ENCODE measurements at places on chromosomes 2 and 18.

DNA sequence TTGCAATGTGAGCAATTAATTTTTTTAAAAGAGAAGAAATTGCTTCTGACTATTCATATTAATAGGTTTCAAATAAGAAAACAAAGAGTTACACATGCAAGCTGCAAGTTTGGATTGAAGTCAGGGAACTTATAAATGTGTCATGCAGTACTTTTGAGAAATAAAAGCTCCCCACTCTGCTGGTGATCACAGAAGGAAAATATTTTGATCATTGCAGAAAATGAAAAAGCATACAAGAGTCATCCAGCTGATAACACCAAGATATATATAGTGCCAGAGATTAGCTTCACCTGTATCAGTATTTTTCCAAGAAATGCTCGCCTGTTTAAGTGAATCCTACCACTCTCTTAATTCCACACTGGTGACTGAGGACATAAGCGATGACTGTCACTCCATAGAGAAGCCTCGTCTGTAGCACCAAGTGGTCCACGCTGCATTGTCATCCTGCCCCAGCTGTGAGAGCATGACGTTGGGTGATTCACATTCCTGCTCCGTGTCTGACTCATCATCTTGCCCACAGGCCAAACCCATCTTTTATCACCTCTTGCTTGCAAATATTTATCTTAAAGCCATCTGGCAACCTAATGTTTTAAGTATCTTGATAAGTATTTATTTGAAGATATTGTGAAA, 178.0 kb downstream of the ASXL3 start:
- DNase-seq = peak; percentile 67

- no peak for DNase-seq
Observed at GRCh38 chr2:128720080-128721022, 401.7 kb upstream of the HS6ST1 start.

DNA sequence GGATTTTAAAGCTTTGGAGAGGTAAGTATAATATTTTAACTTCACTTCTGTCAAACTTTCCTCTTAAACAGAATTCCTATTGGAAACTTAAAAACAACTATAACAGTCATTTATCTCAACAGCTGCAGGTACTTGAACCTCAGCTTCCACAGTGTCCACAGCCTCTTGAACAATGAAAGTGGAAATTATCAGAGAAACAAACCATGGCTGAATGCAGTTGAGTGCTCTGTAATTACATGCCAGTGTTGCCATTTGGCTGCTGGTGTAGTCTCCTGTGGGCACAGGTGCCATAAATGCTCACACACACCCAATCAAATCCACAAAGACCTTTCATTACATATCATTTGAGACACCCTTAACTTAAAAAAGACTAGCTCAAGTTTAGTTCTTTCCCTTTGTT, 125.1 kb downstream of the CPS1 start:
- no peak for DNase-seq

DNA sequence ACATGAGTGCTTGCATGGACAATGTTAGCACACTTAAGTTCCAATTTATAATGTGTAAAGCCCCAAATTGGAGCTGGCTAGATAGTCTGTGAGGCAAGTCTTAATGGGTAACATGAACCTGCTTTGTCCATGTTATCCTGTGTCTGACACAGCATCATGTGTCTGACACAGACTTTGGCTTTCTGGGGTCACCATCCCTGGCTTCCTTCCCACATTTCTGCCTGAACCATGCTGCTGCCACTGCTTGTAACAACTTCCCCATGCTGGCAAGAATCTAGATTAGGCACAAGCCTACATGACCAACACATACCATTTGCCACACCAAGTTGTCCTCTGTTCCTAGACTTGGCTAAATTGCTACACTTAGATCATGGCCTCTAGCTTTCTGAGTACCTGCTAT, 49.8 kb upstream of the ZBTB7C start:
- DNase-seq = peak; percentile 41

GRCh38 chr2:241508240-241509154, at the start of gene STK25:
Gene STK25 (minus strand): TSS chr2:241508584. CDS start chr2:241508035, 549 bp downstream.
- peak; percentile 95 for DNase-seq

- no peak for DNase-seq
Observed at GRCh38 chr18:13266218-13267100, 47.9 kb downstream of the LDLRAD4 start.

GRCh38 chr2:89797320-89798038, 1106.0 kb downstream of the RPIA start:
- DNase-seq = no peak

DNA sequence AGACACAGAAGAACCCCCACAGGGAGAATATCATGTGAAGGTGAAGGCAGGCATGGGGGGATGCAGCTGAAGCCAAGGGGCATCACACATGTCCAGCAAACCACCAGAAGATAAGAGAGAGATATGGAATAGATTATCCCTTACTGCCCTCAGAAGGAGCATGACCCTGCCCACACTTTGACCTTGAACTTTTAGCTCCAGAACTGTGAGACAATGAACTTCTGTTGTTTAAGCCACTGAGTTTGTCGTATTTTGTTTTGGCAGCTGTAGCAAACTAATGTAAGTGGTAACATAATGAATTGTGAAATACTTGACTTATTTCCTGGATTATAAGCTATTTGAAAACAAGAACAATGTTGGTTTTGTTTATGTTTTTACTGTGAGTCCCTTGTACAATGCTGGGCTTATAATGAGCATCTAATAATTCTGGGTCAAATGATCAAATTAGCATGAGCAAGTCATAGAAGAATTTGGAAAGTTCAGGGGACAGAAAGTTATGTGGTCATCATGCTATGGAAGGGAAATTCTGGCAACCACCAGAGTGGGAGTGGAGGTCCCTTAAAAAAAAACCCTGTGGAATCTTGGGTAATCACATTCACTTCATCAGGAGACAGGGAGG, 541.0 kb upstream of the KLHL29 start:
- DNase-seq = no peak

DNA sequence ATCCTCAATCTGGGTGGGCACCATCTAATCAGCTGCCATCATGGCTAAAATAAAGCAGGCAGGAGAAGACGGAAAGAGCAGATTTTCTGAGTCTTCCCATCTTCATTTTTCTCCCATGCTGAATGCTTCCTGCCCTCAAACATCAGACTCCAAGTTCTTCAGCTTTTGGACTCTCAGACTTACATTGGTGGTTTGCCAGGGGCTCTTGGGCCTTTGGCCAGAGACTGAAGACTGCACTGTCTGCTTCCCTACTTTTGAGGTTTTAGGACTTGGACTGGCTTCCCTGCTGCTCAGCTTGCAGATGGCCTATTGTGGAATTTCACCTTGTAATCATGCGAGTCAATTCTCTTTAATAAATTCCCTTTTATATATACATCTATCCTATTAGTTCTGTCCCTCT, 36.6 kb downstream of the DIPK1C start:
- DNase-seq = no peak

- DNase-seq = no peak
Observed at GRCh38 chr2:13091455-13091854, 374.7 kb downstream of the TRIB2 start.

DNA sequence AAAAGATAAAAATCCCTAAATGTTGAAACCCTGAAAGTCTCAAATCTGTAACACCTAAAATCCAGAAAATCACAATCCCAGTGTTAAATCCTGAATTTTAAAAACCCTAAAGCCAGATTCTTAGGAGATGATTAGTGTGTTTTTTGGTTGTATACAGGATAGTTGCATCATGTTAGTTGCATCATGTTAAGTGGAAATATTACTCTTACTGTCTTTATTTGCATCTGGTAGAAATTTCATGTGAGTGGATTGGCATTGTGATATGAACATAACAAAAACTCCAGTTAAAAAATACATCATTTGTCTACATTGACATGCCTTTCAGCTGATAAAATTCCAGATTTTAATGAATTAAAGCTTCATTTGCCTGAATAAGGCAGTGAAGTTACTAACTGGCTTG, 683.1 kb upstream of the ACVR2A start:
- no peak for DNase-seq

GRCh38 chr18:36782710-36783109, 46.1 kb downstream of the TPGS2 start:
- DNase-seq = no peak

- DNase-seq = no peak
Observed at GRCh38 chr18:23178661-23179081, 43.4 kb downstream of the CABLES1 start.

DNA sequence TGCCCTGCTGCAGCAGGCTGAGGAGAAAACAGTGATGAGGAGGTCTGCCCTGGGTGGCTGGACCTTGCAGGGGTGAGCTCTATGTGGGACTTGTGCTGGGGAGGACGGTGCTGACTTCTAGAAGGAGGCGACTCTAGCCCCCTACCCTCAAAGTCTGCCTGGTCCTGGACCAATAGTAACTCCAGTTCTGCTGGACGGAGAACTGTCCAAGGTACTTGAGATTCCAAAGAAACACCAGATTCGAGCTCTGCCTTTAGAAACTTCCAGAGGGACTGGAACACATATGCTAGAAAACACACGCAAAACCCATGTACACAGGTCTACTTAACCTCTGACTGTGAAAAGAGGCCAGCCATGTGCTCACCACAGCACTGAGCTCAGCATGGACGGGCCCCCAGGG, 260.6 kb downstream of the TWIST2 start:
- no peak for DNase-seq

DNA sequence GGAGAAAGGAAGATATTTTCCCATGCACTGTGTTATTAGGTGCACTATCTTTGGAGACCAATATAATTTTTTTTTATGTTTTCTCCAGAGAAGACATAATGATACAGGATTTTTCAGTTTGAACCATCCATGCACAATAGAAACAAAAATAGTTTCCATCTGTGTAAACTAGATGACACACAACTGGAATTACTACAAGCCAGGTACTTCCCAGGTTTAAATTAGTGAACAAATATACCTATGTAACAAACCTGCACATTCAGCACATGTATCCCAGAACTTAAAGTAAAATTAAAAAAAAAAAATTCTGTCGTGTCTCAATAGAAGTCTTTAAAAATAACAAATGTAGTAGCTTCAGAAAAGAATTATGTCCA, 1616.8 kb upstream of the ACVR2A start:
- no peak for DNase-seq

DNA sequence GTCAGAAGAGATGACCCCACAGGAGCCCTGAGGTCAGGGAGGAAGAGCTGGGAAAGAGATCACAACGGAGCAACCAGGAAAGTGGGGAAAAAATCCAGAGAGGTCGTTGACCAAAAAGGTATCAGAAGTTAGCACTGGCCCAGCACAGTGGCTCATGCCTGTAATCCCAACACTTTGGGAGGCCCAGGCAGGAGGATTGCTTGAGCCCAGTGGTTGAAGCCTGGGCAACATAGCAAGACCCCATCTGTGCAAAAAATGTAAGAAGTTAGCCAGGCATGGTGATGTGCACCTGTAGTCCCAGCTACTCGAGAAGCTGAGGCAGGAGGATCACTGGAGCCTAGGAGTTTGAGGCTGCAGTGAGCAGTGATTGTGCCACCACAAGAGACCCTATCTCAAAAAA, 121.5 kb downstream of the GBX2 start:
- DNase-seq = no peak

- peak; percentile 87 for DNase-seq
Observed at GRCh38 chr2:219160186-219161017, at the start of gene NHEJ1. Gene NHEJ1 (minus strand): TSS chr2:219160815. CDS start chr2:219158362, 2,453 bp downstream.

DNA sequence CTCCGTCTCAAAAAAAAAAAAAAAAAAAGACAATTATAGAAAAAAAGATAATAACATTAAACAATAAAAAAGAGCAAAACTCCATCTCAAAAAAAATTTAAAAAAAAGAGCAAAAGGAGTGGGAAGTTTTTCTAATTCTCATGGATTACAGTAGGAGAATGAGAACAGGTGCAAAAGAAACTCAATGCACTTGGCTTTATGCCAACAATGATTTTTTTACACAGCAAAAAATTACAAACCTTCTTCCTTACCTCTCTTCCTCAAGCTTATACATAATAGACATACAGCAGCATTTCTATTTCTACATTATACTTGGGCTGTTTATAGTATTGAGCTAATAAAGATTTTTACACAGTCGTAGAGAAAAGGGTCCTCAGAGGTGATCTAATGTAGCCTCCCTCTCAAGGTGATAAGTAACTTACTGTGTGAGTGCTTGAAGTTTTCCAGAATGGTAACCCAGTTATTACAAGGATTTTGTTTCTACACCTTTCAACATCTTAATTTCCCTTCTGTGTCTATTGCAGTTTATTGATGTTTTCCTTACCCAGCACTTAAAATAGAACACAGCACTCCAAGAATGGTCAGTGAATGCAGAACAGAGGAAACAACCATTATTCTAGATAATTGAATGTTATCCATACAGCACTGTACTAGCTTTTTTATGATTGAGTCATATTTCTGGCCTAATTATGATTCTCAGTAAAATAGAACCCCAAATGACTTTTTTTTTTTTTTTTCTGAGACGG, 34.9 kb upstream of the RNF138 start:
- no peak for DNase-seq

- DNase-seq = no peak
Observed at GRCh38 chr2:160223560-160223959, 23.5 kb upstream of the ITGB6 start.

DNA sequence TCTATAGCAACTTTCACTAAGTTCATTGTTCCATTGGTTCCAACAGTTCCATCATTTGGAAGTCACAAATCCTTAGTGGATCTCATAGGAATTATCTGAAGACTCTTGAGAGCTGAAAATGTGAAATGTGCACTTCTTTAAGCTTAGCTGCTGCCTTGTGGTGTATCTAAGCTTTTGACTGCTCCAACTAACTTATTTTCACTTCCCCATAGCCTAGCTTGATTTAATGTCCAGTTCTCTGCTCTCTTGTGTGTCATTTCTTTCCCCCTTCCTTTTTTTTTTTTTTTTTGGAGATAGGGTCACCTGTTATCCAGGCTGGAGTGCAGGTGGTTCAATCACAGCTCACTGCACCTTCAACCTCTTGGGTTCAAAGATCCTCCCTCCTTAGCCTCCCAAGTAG, 34.9 kb upstream of the CD302 start:
- no peak for DNase-seq

DNA sequence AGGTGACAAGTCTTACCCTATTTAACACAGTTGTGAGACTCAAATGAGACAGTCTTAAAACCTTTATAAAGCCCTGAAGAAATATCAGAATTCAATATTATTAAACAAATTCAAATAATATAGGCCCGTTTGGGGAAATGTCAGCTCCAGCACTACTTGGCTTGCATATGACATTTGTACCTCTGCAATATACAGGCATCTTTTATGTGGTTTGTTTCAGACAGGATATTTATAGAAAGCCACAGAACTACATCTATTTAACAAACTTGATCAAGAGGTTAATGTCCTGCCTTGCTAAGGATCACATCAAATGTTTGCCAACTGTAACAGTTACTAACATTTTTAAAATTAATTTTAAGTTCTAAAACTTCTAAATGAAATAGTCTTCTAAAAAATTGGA, 3.2 kb upstream of the MREG start:
- DNase-seq = no peak

DNA sequence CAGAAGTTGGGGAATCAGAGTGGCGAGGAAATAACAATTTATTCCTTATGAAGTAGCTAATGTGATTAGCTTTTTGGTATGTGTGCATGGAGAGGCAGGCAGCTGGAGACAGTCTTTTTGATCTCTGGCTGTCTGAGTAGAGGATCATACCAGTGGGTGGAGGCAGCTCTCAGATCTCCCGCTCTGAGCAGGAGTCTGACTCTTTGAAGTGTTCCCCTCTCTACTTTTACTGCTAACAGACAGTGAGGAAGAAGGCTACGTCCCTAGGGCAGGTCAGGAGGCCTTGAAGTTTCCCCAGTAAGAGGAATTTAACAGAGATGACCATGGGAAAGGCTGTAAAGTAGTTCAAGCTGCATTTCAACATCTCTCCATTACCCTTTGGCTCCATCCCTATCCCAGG, 111.9 kb upstream of the REG3A start:
- no peak for DNase-seq
